Stimulated activated CD8-positive, alpha-beta memory T cell treated with anti-CD3 and anti-CD28 coated beads, Interleukin-15, amount 100 ng/mL, for 1 hour (primary cell): ENCODE measurements at places on chromosomes 1 and 21.

DNA sequence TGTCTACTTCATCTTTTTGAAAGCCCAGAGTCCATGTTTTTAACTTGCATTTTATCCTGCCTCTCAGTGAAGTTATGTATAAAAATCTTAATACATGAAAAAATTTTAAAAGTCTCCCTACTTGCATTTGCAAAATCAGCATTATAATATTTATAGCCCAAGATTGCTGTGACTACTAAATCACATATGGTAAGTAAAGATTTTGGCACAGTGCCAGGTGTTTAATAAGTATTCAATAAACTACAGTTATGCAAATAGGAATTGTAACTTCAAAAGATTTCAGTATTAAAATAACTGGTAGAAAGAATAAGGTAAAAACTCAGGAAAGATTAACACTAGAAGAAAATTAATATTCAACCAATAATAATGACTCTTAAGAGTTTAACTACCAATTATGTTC lies 641.7 kb downstream of the LRRIQ3 start:
- no peak for DNase-seq

GRCh38 chr1:214520544-214521165 lies 30.7 kb downstream of the PTPN14 start:
- no peak for DNase-seq

DNA sequence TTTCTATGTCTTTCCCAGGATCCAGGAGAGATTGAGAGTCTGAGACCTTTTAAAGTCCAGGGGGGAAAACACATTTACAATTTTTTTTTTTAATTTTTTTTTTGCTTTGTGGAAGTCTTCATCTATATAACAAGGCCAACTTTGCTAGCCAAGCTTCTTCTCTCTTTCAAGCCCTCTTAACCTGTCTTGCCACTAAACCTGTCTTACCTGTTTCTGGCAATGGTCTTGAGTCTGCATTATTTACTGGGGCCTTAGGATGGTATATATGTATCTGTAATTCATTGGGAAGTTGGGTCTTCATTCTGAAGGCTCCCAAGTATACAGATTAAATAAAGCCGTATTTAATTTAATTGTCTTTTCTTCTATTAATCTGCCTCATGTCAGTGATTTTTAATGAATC lies 750.9 kb upstream of the B3GALT2 start:
- DNase-seq = no peak

- DNase-seq = no peak
Measured at GRCh38 chr1:171702598-171702997, 39.3 kb downstream of the VAMP4 start.

GRCh38 chr1:4561205-4561604 lies 93.2 kb upstream of the AJAP1 start:
- DNase-seq = no peak

GRCh38 chr1:19756480-19756879 lies 43.2 kb downstream of the TMCO4 start:
- DNase-seq = no peak

DNA sequence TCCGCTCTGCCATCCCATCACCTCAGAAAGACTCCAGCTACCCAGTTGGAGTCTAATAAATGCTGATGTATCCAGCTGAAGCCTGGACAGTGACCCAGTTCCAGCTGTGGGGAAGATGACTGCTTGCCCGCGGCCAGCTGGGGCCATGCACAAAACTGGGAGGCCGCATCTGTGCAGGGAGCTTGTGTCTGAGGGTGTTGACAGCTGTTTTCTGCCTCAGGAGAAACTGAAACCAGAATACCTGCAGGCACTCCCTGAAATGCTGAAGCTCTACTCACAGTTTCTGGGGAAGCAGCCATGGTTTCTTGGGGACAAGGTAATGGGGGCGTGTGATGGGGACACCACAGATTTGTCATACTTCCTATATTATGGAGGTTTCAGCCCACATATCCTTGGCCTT lies 3.2 kb downstream of the GSTM2 start:
- DNase-seq = no peak

DNA sequence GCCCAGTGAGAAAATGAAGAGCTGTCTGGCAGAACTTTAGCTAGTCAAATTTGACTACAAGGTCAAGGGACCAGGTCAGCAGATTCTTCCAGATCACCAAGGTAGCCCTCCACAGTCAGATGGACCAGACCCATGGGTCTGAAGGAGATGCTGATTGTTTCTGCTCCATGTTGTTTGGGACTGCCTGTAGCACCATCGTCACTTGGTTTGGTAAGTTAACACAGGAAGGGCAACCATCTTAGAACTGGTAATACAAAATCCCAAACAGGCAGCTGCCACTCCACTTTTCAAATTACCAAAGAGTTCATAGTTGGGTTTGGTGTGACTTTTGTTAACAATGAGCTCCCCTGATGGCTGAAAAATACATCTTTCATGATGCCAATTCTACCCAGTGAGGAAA lies 9.0 kb downstream of the ITPKB start:
- no peak for DNase-seq

- no peak for DNase-seq
Measured at GRCh38 chr1:246786606-246787238, 62.5 kb downstream of the SCCPDH start.

GRCh38 chr1:207925210-207925609 lies 14.3 kb upstream of the CD34 start:
- DNase-seq = no peak

DNA sequence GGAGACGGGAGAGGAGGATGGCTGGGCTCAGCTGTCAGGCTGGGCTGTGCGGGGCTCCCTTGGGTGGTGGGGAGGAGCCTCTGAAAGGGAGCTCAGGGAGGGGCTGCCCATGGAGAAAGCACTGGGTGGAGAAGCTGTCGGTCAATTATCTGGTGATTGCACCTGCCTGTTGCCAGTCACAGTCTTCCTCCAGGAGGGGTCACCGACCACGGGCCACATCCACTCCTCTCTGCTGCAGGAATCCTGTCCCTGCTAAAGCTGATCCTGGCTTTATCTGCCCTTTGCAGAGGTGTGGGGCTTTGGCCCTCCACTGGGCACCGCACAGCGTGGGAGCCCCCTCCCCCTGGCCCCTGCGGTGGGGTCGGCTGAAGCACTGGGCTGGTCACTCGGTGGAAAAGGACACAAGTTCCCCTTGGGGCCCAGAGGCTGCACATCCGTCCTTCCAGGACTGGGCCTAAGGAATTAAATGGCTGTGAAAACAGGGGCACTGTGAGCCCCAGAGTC lies 21.8 kb upstream of the COL18A1 start:
- no peak for DNase-seq

DNA sequence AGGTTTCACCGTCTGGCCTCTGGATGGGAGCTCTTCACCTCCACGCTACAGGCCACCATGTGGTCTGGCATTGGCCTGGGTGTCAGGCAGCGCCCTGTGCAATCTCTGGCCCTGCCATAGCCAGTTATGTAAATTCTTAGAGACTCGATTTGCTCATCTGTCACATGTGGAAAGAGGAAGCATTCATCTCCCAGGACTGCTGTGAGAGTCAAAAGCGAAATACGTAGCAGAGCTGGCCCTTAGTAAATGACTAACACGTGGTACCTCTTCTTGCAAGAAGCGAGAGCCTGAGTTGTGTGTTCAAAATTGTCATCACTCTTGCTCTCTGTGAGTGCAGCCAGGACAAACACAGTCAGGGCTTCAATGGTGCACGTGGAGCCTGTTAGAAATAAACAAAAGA lies 159.0 kb upstream of the BACE2 start:
- DNase-seq = no peak

DNA sequence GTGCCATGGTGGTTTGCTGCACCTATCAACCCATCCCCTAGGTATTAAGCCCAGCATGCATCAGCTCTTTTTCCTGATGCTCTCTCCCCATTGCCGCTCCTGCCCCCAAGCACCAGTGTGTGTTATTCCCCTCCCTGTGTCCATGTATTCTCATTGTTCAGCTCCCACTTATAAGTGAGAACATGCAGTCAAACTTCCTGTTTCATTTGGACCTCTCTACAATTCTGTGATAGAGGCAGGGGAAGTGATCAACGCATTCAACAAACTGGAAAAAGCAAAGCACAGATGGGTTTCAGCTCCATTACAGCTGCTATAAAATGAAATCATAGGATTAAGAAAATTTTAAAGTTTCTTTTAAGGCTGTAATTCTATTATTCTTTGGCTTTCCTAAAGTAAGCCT lies 23.3 kb upstream of the CD55 start:
- no peak for DNase-seq

GRCh38 chr1:82517586-82517985 lies 716.9 kb downstream of the ADGRL2 start:
- no peak for DNase-seq

DNA sequence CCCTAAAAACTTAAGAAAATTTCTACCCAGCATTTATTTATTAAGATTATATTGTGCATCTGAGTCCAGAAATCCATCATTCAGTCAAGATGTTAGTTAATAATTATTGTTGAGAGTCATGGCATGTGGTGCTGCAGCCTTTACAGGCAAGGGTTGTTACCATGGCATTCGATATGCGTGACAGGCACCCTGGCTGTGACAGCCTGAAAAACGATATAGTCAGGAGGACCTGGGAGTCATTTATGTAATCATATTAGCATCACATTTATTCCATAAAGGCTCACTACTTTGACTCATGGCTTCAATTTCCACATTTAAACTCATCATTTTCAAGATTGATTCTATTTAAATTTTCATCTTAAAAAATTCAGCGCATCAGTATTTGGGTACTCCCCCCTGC lies 68.0 kb downstream of the CACHD1 start:
- no peak for DNase-seq

DNA sequence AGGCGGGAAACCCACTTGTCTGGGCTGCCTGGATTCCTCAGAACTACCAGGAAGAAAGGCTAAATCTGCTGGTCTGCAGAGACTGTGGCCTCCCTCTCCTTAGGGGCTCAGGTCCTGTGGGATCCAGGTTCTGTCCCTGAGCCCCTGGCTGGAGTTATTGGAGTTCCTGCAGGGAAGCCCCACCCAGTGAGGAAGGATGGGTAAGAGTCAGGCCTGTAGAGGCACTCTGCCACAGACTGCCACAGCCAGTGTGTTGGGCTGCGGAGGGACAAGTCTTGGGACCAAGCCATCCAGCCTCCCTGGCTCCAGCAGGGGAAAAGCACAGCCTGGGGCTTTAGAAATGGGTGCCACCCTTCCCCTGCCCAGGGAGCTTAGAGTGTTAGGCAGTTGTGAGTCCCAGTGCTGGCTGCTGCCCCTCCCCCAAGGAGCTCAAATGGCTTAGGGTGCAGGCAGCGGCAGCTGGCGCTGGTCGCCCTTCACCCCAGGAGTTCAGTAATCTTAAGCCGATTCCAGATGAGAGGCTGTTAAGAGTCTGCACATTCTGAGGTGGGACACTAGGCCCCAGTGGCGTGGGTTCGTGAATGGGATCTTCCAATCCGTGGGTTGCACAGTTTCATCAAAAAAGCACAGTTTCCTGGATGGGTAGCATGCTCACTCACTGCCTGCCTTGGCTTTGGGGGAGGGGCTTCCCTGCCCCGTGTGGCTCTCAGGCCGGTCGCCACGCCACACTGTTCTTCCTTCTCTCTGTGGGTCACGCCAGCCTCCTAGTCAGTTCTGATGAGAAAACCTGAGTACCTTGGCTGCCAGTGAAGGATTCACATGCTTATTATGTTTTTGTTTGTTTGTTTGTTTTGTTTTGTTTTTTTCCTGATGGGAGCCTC lies 57.6 kb upstream of the FMO3 start:
- DNase-seq = no peak

GRCh38 chr1:112518186-112518585 lies 9.4 kb downstream of the WNT2B start:
- DNase-seq = no peak

DNA sequence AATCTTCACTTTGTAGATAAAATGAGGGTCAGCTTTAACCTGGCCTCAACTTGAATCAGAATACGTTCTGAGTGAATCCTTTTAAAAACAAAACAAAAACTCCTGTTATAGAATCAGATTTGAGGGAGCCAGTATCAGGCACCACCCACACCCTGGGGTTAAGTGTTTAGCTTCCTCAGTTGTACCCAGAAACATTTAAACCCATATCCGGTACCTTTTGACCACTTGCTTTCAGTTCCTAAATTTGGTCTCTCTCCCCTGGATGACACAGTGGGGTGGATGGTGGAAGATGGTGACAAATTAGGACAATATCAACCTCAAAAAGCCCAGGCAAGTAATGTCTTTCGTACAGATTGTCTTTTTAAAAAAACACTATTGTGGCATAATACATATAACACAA lies 10.4 kb downstream of the KLHDC7A start:
- DNase-seq = no peak

GRCh38 chr1:178126741-178127185 lies 32.9 kb downstream of the RASAL2 start:
- DNase-seq = no peak

DNA sequence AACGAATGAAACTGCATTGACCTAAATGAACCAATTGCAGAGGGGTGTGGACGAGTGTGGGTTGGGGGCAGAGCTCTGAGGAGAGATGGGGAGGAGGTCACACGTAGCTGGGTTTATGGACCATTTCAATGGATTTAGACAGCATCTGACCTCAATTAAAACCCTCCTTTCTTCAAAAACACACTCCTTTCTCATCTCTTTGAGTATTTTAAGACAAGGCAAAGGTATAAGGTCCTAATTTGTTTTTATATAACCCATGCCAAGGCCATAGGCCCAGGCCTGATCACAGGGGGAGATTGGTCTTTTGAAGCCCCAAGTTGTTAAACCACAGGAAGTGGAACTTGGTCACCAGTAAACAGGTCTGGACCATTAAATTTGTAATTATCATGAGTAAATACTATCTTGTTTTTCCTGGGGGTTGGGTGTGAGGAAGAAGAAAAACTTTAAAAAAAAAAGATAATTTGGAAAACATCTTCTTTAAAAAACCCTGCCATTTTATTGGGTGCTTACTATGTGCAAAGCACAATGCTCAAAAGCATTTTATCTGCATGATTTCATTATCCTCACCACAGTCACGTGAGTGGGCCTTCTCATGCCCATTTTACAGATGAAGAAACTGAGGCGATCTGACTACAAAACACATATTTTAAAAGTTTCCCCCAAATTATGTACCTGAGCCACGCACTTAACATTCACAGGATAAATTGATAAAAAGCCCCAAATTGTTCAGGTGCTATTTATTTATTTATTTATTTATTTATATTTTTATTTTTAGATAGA lies 8.9 kb upstream of the INAVA start:
- no peak for DNase-seq

DNA sequence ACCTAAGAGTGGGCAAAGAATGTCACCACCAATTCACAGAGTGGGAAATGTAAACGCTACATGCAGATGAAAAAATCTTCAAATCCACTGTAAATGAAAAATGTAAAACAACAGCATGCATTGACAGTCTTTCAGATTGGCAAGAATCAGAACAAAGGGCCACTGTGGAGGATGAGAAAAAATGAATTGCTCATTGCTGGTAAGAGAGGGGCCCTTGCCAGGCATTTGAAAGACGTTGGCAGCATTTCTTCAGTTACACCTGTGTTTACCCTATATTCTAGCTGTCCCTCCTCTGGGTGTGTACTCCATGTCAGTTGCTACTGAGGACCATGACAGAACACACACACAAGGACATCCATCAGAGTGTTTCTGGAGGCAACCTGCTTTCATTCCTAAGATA lies 25.8 kb upstream of the AADACL3 start:
- DNase-seq = no peak

- no peak for DNase-seq
Measured at GRCh38 chr1:233904633-233905415, at the start of gene SLC35F3. TSS of gene SLC35F3 (plus strand) at chr1:233904676.

- DNase-seq = no peak
Measured at GRCh38 chr1:93394514-93394913, 48.8 kb downstream of the DR1 start.
